ENCODE measurements at places on chromosomes 7 and 10. TPM values are rescaled to one million over a fixed set of nuclear protein-coding genes. Genes with fewer than 3 reads are reported as not detected.

The TSPAN15 gene
- total RNA-seq, result 186 TPM

The SMIM30 gene
- 28.9 TPM for total RNA-seq

The GSTO2 gene
- 13.8 TPM for total RNA-seq

The ABCB1 gene
- not detected for total RNA-seq

The FERD3L gene
- total RNA-seq, result not detected

The ZNF804B gene
- total RNA-seq, result not detected

GRCh38 chr10:26593896-26594295 lies 103.6 kb upstream of the PDSS1 start:
- no peak for DNase-seq
- H3K27ac ChIP-seq, result no peak overlapping the region
- no peak overlapping the region for H3K4me3 ChIP-seq
- no peaks in the 10 kb centered on the region for H3K36me3 ChIP-seq
- no peaks in the 10 kb centered on the region for H3K4me1 ChIP-seq

- H3K27me3 ChIP-seq, result no peaks in the 10 kb centered on the region
- H3K27ac ChIP-seq, result peak overlapping the region; percentile 62
- H3K4me1 ChIP-seq, result peaks cover 30% of the 10 kb centered on the region
- peak overlapping the region; percentile 96 for H3K4me3 ChIP-seq
- no peaks in the 10 kb centered on the region for H3K36me3 ChIP-seq
Measured at GRCh38 chr7:127650847-127651555, 993 bp upstream of the SND1 start.

DNA sequence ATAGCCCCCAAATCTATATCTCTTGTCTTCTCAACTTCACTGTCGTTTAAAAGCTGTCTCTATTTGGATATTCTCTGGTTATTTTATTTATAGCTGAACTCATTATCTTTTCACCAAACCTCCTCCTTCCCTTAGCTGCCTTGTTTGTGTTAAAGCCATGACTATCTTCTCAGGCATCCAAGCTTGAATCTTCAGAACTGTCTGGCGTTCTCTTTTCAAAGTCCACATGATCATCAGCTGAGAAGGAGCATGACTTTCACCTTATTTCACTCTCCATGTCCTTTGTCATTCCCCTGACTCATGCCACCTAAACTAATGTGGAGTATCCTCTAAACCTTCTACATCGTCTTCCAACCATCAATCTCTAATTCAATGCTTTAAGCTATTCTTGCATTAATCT lies 5.7 kb upstream of the GLCCI1 start:
- no peak overlapping the region for H3K4me3 ChIP-seq
- H3K36me3 ChIP-seq, result no peaks in the 10 kb centered on the region
- H3K4me1 ChIP-seq, result peaks cover 13% of the 10 kb centered on the region
- H3K27ac ChIP-seq, result no peak overlapping the region
- no peak for DNase-seq
- H3K27me3 ChIP-seq, result no peaks in the 10 kb centered on the region

DNA sequence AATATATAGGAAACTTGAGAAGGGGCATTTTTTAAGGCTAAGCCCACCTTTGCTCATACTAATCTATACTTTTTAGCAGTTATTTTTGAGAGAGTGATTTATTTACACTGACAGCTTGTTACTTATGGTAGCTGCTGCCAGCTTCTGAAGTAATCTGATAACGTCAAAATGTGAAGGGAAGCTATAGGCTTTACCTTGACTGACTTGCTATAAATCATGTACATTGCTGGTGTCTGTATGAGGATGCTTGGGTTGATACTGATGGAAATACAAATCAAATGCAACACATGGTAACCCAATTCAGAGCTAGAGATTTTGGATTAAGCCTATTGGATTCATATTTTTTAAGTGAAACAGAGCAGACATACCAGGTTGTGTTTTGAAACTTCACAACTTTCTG lies 299.4 kb downstream of the LRMDA start:
- H3K36me3 ChIP-seq, result no peaks in the 10 kb centered on the region
- H3K27ac ChIP-seq, result no peak overlapping the region

DNA sequence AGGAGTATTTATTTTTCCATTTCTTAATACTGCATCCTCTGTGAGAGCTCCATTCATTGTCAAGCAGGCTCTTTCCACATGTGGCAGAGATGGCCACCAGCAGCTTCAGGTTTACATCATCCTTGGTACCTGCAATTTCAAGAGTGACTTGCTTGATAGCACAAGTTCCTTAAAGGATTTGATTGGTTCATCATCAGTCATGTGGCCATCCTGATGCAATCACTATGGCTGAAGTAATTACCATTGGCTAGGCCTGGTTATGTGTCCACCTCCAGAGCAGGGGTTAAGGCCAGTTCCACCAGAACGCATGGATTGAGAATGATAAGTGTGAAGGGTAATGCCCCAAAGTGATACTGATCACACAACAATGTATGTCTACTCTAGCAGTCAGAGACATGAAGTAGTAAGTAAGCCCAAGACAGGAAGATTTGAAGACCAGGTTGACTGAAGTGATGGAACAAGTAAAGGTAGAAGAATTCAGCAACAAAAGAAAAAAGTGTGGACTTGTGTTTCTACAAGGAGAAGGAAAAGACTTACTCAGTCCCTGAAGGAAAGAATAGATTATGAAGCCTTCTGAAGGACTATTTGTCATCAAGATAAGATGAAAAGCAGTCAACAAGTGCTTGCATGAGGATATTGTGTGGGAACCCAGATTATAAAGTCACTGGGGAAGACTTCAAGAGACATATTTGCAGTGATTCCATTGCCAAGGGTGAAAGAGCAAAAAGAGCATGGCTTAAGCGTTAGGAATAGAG lies 26.4 kb upstream of the PRKAR2B start:
- H3K27me3 ChIP-seq, result peaks cover 59% of the 10 kb centered on the region
- H3K4me1 ChIP-seq, result no peaks in the 10 kb centered on the region
- no peaks in the 10 kb centered on the region for H3K36me3 ChIP-seq
- no peak overlapping the region for H3K4me3 ChIP-seq
- no peak overlapping the region for H3K27ac ChIP-seq

DNA sequence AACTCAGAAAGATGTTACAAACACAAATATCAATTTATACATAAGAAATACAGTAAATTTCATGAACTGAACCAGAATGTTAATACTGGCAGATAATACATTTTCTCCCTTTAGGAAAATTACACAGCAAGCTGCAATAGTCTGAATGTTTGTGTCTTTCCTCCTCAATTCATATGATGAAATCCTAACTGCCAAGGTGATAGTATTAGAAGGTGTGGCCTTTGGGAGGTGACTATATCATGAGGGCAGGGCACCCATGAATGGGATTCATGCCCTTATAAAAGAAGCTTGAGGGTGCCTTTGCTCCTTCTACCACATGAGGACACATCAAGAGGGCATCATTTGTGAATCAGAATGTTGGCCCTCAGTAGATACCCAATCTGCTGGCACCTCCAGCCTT lies 64.3 kb upstream of the GPR22 start:
- peak overlapping the region; percentile 11 for H3K27ac ChIP-seq
- H3K4me3 ChIP-seq, result no peak overlapping the region
- DNase-seq, result peak; percentile 55
- H3K4me1 ChIP-seq, result peaks cover 19% of the 10 kb centered on the region

GRCh38 chr10:83954193-83954799 lies 185.0 kb upstream of the GHITM start:
- H3K36me3 ChIP-seq, result no peaks in the 10 kb centered on the region
- no peaks in the 10 kb centered on the region for H3K4me1 ChIP-seq
- H3K27ac ChIP-seq, result no peak overlapping the region
- no peak for DNase-seq

DNA sequence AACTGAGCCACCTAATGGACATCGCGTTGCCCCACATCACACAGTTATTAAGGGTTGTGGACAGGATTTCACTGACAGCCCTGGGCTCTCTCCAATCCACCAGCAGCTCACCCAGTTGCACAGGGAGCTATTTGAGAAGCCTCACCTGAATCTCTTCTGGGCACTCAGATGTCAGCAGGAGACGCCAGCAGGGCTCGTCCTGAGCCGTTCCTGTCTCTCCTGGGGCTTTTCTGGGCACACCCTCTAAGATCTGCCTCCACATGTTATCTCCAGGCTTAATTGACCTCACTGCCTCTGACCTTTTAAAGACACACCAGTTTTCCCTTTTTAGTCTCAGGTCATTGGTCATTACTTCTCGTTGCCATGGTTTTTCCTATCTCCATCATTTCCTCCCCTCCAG lies 63.0 kb downstream of the GRID1 start:
- no peak overlapping the region for H3K27ac ChIP-seq
- no peaks in the 10 kb centered on the region for H3K36me3 ChIP-seq
- H3K4me3 ChIP-seq, result no peak overlapping the region
- H3K4me1 ChIP-seq, result no peaks in the 10 kb centered on the region
- DNase-seq, result no peak
- H3K27me3 ChIP-seq, result no peaks in the 10 kb centered on the region
